ENCODE measurements at places on chromosomes 16 and 17. TPM values are rescaled to one million over a fixed set of nuclear protein-coding genes. Genes with fewer than 3 reads are reported as not detected.

CCL13 gene
- polyA plus RNA-seq = not detected

ODAD4 gene
- 7.2 TPM for polyA plus RNA-seq

DNA sequence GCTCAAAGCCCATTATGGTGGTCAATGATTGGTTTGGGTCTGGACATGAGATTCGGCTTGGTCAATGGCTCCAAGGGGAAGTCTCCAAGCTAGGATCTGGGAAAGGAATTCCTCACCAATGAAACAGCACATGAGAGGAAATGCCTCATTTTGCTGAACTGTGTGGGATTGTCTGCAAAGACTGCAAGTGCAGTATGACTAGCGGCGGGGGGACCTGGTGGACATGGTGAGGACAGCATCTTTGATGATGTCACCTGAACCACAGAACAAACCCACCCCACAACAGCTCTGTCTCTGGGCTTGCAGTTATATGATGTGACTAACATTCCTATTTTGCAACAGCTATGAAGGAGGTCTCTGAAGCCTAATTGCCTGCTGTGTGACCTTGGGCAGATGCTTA lies 50.6 kb upstream of the NKD1 start:
- no peak for DNase-seq

GRCh38 chr16:51034481-51035109 lies 116.5 kb downstream of the SALL1 start:
- DNase-seq = no peak

DNA sequence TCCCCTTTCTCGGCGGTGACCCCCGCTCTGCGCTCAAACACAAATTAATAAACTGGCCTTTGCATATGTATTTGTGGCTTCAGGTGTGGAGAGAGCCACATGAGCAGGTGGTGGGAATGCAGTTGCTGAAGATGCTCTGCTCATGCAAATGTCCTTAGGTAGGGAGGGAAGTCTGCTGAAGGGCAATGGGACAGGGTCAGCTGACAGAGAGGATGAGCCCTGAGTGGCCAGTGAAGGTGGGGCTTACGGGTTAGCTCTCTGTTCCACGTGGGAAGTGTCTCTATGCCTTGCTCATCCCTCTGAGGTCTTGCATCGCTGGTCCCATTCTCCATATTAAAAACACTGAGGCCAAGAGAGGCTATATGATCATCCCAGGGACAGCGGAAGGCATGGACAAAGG lies 74.2 kb upstream of the CCL1 start:
- DNase-seq = no peak

DNA sequence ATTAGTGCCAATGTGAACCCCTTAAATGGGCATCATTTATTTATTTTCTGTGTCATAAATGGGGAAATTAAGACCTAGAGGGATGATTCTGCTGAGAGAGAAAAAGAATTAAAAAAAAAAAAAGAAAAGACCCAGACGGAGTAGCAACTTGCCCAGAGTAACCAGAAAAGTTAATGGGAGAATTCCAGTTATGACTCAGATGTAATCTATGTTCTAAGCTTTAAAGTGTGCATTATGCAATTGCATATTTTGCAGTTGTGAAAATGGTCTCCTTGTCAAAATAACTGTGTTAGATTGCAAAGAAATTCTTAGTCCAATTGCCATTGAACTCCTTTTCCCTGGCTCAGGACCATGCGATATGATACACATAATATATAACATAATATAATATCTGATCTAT lies 38.6 kb upstream of the TBX2 start:
- no peak for DNase-seq

GRCh38 chr17:82859431-82860403 lies 19.9 kb upstream of the ZNF750 start:
- no peak for DNase-seq

DNA sequence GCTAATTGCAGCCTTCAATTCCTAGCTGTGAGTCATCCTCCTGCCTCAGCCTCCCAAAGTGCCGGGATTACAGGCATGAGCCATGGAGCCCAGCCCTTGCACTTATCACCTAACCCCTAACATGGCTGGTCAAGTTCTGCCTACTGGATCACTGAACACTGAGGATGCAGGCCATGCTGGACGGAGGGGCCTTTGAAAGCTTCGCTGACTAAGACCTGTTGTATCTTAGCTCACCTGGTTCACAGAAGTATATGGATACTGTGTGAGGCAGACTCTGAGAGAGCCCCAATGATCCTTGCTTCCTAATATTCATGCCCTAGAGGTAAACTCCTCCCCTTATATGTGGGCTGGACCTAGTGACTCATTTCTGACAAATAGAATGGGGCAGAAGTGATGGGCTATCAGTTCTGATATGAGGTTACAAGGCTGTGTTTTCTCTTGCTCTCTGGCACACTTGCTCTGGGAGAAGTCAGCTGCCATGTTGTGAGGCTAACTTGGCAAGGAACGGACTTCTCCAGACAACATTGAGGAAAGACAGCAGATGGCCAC lies 11.7 kb upstream of the TMIGD1 start:
- DNase-seq = no peak

DNA sequence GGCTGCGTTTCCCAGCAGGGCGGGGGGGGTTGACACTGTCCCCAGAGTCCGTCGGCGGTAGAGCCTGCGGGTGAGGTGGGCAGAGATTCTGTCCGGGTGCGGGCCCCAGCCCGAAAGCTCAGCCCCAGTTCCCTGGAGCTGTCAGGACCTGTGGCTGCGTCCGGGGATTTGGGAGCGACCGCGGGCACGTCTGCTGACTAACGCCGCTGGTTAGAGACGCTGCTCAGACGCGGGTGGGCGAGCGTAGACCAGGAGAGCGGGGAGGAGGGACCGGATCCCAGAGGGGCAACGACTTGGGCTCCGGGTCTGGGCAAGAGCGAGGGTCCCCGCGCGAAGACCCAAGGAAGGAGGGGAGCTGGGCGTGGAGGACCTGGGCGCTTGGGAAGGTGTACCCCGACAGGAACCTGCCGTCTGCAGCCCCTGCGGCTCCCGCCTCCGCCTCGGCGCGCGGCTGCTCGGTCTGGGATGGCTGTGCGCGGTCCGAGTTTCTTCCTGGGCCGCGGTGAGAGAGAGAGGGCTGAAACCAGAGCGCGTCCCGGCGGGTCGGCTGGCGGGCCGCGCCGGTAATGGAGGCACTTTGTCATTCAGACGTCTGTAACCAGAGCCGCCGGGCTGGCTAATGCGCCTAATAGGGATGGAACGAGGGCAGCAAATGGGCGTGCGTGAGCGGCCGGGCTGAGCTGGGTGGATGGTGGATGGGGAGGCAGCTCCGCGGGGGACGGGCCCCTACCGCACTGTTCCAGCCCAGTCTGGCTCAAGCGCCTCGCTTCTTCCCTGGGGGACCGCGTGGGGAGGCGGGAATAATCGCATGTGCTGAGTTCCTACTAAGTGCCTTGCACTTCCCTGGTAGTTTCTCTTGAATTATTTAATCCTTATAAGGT lies 2.3 kb downstream of the NGFR start:
- no peak for DNase-seq

BRIP1 gene
- polyA plus RNA-seq = 10.2 TPM

TBC1D3H gene
- polyA plus RNA-seq = not detected

BCAR1 gene
- 64.5 TPM for polyA plus RNA-seq

- no peak for DNase-seq
These were observed 33.6 kb upstream of the ZCCHC14 start for GRCh38 chr16:87526238-87526947.

KRTAP2-1 gene
- polyA plus RNA-seq = not detected

DHRS7C gene
- not detected for polyA plus RNA-seq

GRCh38 chr17:40582328-40582901 lies 17.1 kb upstream of the CCR7 start:
- no peak for DNase-seq

DNA sequence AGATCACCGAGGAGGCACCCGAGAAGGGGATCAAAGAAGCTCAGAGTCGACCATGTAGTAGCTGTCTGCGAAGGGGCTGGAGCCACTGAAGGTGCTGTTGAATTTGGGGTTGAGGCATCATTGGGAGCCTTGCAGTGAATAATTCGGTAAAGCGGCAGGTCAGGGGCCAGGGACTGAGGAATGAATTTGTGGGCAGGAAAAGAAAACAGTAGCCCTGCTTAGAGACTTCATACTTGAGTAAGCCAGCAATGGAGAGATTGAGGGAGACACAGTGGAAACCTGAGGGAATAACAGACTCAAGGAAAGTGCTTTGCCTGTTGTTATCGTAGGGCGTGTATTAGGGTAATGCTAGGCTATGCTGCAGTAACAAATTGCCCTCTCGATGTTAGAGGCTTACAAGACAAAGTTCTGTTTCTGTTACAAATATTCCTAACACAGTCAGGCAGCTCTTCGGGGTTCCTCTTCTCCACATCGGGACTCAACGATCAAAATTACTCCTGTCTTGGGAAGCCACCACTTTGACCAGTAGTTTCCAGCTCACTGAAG lies 13.4 kb upstream of the HERPUD1 start:
- no peak for DNase-seq

- no peak for DNase-seq
These were observed 470 bp upstream of the CDK3 start for GRCh38 chr17:76000016-76000754.

DNA sequence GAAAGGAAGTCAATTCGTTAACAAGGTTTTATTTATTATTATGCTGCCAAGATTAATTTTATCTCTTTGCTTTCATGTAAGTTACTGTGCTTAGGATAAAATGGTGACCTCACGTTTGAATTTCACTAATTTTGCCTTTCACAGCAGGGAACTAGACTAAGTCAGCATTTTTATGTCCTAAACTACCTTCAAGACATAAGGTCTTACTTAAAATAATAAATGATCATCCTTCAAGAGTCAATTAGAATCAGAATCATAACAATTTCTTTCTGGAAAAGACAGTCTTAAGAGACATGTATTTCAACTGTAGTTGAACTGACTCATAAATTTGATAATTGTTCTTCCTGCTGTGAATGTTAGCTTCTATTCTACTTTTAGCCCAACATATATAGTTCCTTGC lies 893.8 kb downstream of the KCNJ2 start:
- DNase-seq = no peak

- no peak for DNase-seq
These were observed 363.3 kb upstream of the CDH5 start for GRCh38 chr16:66003201-66003600.

GCGR gene
- polyA plus RNA-seq = 15.5 TPM

VAT1 gene
- 143 TPM for polyA plus RNA-seq

GRCh38 chr16:78503602-78504001 lies 404.1 kb downstream of the WWOX start:
- peak; percentile 68 for DNase-seq

GRCh38 chr17:17893801-17894644 lies 57.2 kb upstream of the SREBF1 start:
- no peak for DNase-seq

DNA sequence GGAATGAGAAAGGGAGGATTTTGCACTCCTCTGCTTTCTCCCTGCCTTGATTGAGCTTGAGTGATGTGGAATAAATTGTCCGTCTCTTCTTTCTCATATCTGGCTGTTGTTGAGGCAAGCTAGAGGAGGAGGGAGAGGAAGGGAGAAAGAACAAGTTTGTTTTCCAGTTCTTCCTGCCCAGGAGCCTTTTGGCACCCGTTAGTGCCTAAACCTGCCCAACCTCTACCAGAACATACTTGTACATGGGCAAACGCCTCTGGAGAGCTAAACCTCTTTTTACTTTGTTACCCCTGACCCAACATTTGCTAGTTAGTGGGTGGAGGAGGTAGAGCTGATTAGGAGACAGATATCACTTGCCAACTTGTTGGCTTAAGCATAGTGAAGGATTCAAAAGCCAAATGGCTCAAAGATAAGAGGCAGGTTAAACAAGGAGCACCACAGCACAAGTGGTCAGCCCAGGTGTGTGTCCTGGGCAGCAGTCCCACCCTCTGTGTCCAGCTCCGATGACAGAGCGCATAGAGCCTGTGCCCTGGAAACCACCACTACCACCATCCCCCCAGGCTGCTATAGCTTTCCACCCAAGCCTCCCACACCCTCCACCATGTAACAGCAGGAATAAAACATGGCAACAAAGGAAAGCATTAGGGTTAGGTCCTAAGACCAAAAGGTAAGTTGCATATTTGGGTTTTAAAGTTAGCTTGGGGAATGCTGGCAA lies 6.5 kb downstream of the ODF4 start:
- no peak for DNase-seq

CACNG3 gene
- polyA plus RNA-seq = not detected

TP53TG3 gene
- polyA plus RNA-seq = not detected

ADAD2 gene
- polyA plus RNA-seq = not detected

DNA sequence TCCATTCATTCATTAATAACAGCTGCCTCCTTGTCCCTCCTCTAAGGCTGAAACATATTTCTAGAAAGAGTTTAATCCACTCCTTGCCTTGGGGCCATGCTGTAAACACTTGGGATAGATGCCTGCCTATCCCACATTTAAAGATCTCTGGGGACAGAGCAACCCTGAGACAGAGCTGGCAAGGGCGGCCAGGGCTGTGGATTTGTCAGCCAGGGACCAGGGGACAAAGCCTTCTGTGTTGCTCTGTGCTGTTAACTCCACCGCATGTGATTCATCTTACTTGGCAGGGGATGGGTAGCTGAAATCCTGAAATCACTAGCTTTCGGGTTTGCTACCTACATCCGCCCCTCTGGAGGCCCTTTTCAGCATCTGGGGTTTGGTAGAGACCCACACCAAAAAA lies 392.9 kb downstream of the SLC39A11 start:
- no peak for DNase-seq

GRCh38 chr17:80729761-80730160 lies 185.1 kb downstream of the RPTOR start:
- no peak for DNase-seq

KRTAP1-5 gene
- not detected for polyA plus RNA-seq

DNA sequence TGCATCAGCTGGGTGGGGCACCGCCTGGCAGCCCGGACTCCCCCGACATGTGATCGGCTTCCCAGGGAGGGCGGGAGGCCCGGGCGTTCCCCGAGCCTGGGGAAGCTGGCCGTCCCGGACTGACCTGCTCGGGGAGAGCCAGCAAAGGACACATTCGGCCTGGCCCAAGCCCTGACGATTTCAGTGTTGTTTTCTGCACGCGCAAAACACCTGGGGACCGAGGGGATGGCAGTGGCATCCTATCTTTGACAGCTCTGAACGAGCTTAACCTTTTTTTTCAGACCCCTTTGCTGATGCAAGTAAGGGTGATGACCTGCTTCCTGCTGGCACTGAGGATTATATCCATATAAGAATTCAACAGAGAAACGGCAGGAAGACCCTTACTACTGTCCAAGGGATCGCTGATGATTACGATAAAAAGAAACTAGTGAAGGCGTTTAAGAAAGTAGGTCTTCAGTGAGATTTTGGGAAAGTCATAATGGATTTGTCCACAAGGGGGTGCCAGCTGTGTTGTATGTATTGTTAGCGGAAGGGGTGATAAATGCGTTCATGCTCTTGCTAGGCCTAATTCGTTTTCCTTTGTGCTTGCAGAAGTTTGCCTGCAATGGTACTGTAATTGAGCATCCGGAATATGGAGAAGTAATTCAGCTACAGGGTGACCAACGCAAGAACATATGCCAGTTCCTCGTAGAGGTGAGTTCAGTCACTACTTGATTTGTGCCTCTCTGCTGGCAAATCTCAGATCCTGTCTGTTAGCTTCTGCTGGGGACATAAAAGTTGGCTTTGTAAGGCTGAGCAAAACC lies 1.0 kb downstream of the EIF1 start:
- DNase-seq = no peak

Data from right renal pelvis (tissue), 4 donors.